Stimulated activated CD4-positive, alpha-beta T cell treated with anti-CD3 and anti-CD28 coated beads, Interleukin-12 subunit alpha, Interleukin-12 subunit beta, amount 100 ng/mL, for 24 hours (primary cell): ENCODE measurements at places on chromosomes 1 and 21.

GRCh38 chr21:38438462-38438893 is 59.8 kb downstream of the ERG start:
- DNase-seq: no peak

GRCh38 chr1:228276901-228277490 is 69.2 kb downstream of the OBSCN start:
- no peak for DNase-seq

- DNase-seq: no peak
Observed at GRCh38 chr21:36733857-36734256, 34.9 kb downstream of the SIM2 start.

DNA sequence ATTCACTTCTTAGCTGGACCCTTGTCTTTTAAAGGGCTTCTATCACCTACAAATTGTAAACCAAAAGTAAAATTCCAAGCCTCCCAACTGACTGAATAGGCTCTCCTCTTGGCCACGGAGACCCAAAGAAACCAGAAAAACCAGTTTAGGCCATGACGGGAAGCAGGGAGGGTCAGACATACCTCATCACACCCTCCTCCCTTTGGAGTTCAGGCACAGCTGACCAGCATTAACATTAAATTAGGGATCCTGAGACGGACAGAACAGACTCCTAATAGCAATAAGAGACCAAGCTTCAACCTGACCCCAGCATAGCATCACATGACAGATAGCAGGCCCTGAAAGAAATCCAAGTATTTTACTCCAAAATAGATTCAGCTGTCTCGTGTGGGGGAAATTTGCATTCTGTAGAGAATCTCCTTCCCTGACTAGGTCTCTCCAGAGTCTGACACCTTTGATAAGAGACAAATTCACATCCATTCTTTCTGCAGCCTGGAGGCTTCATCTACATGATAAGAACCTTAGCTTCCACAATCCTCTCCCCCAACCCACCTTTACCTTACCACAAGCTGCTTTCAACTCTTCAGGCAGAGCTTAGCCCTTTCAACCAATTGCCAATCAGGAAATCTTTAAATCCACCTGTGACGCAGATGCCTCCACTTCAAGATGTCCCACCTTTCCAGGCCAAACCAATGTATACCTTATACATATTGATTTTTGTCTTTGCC is 177.1 kb upstream of the RAB4A start:
- no peak for DNase-seq

DNA sequence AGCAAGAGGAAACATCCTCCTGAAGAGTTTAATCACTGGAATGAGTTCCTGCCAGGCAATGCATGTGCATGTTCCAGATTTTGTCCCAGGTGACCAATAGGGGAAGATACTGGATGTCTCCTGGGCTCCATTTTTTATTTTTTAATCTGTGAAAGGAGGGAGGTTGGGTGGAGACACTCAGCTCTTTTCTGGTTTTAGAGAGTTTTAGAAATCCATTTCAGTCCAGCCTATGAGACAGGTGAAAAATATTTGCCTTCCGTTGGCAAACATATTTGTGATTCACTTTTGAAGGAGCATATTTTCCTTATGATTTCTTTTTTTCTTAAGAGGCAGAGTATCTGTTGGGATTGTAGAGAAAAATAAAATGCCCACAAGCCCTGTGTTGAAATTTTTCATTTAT is 70.7 kb downstream of the ABCA4 start:
- DNase-seq: no peak

- DNase-seq: no peak
Observed at GRCh38 chr1:46303872-46304326, 401 bp downstream of the UQCRH start.

- no peak for DNase-seq
Observed at GRCh38 chr21:38956007-38956406, 150.3 kb downstream of the ETS2 start.

DNA sequence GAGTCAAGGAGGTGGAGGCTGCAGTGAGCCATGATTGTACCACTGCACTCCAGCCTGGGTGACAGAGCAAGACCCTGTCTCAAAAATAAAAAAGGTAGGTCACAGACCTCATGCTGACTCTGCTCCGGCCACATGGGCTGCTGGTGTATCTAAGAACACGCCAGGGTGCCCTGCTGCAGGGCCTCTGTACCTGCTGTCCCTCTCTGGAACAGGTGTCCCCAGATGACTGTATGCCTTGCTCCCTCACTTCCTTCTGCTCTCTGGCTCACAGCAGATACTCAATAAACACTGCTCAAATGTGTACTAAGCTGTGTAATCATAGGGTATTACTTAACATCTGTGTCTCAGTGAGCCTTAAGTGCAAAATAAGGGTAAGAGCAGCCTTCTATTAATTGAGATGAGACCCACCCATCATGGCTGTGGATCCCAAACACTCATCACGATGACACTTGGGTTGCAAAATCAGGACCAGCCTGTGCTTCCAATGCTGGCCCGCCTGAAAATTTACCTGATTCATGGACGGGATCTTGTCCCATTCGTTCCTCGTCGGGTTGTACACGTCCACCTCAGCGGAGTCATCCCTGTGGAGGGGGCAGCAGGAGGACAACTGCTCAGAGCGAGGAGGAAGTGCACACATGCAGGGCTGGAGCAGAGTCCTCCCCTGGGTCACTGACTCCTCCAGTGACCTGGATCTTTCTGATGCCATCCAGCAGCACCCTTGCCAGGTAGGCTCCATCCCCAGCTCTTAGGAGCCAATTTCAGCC is 7.5 kb downstream of the KLHL21 start:
- DNase-seq: no peak

DNA sequence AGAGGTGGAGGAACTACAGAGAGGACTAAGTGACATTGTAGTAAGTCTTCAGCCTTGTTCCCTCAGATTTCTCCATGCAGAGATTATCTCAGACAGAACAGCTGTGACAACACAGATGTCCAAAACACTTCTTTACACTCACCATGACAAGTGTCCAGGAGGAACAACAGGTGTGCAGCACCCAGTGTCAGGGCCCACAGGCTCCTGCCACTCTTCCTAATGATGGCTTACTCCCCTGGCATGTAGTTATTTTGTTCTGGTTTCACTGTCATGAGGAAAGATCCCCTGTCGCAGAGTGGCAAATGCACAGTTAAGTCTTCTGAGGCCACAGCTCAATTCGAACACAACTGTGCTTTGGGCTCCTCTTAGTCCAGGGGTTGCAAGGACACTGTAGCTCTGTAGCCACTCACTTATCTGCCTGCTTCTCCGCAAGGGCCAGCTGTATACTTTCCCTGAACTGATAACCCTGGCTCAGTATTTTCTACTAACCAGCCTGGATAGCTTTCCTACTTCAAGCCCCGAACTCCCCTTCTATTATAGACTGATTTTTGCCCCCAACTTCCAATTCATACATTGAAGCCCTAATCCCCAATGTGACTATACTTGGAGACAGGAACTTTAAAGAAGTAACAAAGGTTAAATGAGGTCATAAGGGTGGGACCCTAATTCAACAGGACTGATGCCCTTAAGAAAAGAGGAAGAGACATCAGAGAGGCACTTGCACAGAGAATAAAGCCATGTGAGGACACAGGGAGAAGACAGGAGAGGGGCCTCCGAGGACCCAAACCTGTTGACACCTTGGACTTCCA is 11.1 kb downstream of the PDZK1 start:
- DNase-seq: no peak

- DNase-seq: no peak
Observed at GRCh38 chr1:168643152-168643551, 66.7 kb downstream of the XCL1 start.

- DNase-seq: no peak
Observed at GRCh38 chr1:189659731-189660130, 817.9 kb downstream of the BRINP3 start.

GRCh38 chr1:194684636-194685035 is 1498.2 kb upstream of the B3GALT2 start:
- DNase-seq: no peak

DNA sequence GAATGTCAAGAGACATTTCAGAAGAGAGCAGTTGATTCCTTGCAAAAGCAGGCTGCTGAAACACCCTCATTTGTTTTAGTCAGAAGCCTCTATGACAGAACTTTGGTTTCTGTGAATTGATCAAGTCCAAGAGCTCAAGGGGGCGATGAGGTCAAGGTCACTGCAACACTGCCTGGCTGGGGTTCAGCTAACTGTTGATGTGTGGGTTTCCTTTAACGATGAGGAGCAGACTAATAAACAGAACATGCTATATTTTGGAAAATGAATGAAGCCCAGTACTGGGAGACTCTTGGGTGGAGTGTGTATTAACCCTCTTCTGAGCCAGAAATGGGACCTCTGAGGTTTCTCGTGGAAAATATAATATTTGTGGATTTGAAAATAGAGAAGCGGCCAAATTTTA is 109.3 kb downstream of the ZC3H11B start:
- DNase-seq: no peak

DNA sequence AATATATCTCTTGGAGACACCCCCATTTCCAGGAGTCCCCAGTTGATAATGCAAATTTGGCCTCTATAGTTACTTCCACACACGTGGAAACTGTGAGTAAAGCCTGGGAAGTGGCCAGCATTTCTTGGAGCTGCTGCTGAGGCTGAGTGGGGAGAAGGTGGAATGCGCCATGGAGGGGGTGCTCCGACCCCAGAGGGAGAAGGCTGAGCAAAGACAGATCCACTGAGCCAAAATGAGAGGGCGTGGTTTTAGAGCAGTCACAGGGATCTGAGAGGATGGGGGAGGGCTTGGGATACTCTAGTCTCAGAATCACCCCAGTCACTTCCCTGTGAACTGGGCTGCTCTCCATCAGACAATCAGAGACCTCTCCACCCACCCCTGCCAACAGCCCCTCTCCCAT is 38.7 kb downstream of the TRIM62 start:
- DNase-seq: no peak

DNA sequence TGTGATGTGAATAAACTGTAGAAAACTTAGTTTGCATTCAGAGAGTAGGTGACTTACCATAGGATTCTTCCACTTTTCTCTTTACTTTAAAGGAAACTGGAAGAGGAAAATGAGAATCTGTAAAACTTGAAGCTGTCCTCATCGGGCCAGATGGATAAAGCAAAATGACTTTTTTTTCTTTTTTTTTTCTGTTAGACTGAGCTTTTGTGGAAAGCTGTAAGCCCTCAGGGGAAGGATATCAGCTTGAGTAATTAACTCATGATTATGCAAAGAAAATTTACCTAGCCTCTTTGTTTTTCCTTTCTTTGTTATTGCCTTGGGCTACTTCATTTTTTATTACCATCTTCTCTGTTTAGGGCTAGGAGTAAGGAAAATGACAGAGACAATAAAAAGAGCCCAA is 53.4 kb downstream of the DPH5 start:
- no peak for DNase-seq

DNA sequence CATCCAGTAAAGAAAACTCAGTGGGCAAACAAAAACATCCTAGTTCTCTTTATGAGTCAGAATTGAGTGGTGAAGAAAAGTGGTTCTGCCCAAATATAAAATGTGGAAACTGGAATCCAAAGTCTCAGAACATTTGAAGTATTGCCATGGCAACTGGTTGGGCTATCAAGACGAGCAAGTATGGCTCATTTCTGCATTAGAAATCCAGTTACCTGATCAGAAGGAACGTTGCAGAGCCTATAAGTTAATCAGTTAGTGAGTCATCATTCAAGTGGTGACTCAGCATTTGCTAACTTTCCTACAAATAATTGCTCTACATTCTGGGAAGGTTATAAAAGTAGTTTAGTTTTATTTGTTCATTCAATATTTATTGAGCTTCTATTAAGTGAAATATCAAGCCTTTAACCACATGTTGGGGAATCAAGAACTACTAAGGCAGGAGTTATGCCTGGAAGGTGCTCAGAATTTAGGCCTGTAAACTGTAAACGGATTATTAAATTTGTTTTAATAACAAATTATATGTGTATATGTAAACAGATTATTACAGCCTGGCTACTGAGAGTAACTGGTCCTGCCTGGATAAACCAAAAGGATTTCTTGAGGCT is 104.3 kb downstream of the PAPPA2 start:
- DNase-seq: no peak

DNA sequence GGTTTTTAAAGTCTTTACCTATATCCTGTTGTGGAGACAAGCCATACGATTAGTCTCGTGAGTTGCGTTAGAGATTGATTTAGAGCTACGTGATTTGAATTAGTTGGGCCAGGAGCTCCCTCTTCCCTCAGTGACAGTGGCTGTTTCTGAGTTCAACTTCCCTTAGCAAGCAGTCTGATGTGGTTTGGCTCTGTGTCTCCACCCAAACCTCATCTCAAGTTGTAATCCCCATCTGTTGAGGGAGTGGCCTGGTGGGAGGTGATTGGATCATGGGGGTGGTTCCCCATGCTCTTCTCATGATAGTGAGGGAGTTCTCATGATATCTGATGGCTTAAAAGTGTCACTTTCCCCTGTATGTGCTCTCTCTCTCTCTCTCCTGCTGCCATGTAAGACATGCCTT is 192.9 kb upstream of the PTGFR start:
- no peak for DNase-seq

- DNase-seq: no peak
Observed at GRCh38 chr1:21337928-21338572, 47.8 kb upstream of the ECE1 start.

- DNase-seq: no peak
Observed at GRCh38 chr1:12454406-12455391, 163.3 kb downstream of the DHRS3 start.

- no peak for DNase-seq
Observed at GRCh38 chr1:41613689-41614574, 129.4 kb upstream of the EDN2 start.
